GM13977 (cell line): ENCODE measurements at places on chromosomes 16 and 17.

- no peak for DNase-seq
Measured at GRCh38 chr17:2090210-2090641, 35.3 kb downstream of the HIC1 start.

GRCh38 chr17:27596096-27596495 lies 34.9 kb upstream of the LGALS9 start:
- no peak for DNase-seq

GRCh38 chr16:88809676-88810165 lies 2.0 kb downstream of the APRT start:
- DNase-seq, result no peak

- no peak for DNase-seq
Measured at GRCh38 chr16:77437859-77438258, 3.0 kb upstream of the ADAMTS18 start.

DNA sequence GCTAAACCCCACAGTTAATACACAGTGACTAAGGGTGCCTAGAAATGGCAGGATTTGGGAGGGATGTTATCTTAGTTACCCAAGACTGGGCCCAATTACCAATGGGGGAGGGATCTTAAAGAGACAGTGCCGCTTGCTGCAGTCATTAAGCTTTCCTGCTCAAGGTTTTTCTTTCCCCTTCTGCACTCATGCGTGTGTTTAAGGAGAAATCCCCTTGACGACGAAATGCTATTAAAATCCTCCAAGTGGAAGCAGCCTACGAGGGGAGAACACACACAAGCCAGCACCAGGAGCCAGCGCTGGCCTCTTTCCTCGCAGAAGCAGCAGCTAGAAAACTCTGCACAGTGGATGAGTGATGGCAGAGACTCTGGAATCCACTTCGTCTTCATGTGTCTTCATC lies 22.0 kb downstream of the SALL1 start:
- no peak for DNase-seq

DNA sequence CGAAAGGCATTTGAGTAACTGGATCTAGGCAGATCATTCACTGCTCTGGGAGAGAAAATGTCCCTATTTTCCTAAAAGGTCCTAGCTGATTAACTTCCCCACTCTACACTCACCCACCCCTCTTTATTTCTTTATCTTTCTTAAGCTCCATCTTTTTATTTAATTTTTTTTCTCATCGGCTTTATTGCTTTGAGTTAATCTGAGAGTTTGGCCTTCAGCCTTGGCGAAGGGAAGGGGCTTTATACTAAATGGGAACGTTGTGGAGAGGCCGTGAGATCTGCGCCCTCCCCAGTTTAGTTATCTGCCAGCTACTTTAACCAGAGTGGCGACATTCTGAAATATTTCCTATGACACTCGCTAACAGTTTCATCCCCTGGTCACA lies 882 bp upstream of the TOX3 start:
- no peak for DNase-seq

GRCh38 chr17:28626818-28627217 lies 12.8 kb upstream of the RSKR start:
- DNase-seq, result no peak

GRCh38 chr17:12089809-12090384 lies 69.2 kb downstream of the MAP2K4 start:
- no peak for DNase-seq

DNA sequence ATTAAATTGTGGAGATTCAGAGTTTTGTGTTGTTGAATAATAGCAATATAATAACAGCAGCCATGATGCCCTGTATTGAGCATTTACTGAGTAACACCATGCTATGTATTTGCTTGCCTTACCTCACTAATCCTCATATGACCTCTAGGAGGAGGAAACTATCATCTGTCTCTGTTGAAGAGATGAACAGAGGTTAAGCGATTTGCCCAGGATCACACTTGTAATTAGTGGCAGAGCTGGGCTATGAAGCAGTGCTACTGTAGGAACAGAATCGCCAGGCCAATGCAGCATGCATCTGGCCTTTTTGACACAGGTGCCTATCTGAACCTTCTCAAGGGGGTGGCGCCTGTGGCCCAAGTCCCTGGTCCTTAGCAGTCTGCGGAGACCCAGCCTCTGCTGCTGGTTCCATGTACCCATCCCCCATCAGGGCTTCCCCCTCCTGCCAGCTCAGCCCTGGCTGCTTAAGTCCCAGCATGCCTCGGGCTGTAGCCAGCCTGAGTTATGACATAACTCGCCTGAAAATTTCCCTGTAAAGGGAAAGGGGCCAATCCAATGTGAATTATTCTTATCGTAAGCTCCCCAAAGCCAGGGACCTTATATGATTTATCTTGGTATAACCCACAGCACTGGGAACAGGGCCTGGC lies 50.4 kb upstream of the HS3ST2 start:
- no peak for DNase-seq

- no peak for DNase-seq
Measured at GRCh38 chr17:51820766-51821165, 337.7 kb downstream of the CA10 start.

DNA sequence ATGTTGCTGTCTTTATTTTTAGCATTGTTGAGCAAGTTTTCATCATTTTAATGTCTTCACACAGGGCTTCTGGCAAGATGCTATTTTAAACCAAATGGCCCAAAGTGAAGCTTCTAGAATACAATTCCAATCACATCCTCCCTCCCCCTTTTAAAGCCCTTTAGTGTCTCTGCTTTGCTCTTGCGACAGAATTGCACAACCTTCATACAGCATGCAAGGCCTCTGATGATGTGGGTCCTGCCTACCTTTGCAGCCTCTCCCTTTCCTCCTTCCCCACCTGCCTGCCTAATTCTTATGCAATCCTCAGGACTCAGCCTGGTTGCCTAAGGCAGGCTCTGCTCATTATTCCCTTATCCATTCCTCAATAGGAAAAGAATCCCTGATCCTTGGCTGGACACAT lies 381.7 kb downstream of the SLC39A11 start:
- no peak for DNase-seq

- no peak for DNase-seq
Measured at GRCh38 chr17:46984341-46984740, 5.3 kb upstream of the RPRML start.

DNA sequence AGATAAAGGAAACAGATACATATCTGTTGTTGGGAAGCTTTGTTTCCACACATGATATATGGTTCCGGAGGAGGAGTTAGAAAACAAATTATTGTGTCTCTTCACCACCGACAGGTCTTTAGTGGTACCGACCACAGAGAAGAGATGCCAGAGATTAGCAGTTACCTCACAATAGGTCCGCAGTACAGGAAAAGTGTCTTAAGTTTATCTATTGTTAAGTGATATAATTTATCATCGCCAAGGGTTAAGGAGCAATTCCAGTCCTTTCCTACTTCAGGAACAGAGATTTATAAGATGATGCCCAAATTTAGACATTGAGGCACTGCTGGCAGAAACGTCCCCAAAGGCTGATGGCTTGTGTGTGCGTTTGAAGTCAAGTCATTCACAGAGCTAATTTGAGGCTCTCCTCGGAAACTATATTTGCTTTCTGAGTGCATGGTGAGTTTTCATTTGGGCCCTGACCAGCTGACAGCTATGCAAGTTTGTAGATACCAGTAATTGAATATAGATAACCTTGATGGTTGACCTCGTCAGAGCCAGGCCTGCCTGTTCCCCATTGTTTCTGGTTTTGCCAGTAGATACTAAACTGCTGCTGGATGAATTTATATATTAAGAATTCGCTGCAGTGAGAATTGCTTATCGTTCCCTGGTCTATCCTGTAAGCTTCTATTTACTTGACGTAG lies 196.4 kb upstream of the IRX3 start:
- DNase-seq, result no peak

DNA sequence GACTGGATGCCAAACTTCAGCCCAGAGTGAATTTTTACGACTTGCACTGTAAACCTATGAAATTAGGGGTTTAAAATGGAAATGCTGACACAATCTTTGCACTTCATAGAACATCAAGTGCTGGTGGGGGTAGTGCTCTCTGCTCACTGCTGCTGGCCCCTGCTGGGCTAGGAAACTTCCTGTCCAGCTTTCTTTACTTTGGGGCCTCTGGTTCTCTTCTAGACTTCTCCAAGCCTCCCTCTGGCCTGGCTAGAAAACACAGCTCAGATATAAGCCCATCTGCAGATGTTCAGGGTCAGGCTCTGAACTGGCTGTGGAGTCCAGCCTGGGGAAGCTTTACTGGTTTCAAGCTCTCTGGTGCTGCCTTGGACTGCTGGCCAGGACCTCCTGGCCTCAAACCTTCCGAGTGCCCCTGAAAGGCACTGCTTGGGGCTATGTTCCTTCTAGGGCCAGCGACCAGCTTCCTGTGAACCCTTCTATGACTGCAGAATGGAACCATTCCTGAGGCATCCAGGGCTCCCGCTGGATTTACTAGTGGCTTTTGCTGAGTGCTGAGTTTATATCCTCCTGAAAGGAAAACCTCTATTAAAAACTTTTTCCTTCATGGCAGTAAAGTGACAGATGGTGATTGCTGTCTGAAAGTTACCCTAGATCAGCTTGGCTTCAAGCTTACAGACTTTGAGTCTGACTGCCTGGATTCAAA lies 59.4 kb downstream of the TBX4 start:
- DNase-seq, result no peak

GRCh38 chr16:81713295-81713772 lies 65.8 kb upstream of the PLCG2 start:
- DNase-seq, result no peak

DNA sequence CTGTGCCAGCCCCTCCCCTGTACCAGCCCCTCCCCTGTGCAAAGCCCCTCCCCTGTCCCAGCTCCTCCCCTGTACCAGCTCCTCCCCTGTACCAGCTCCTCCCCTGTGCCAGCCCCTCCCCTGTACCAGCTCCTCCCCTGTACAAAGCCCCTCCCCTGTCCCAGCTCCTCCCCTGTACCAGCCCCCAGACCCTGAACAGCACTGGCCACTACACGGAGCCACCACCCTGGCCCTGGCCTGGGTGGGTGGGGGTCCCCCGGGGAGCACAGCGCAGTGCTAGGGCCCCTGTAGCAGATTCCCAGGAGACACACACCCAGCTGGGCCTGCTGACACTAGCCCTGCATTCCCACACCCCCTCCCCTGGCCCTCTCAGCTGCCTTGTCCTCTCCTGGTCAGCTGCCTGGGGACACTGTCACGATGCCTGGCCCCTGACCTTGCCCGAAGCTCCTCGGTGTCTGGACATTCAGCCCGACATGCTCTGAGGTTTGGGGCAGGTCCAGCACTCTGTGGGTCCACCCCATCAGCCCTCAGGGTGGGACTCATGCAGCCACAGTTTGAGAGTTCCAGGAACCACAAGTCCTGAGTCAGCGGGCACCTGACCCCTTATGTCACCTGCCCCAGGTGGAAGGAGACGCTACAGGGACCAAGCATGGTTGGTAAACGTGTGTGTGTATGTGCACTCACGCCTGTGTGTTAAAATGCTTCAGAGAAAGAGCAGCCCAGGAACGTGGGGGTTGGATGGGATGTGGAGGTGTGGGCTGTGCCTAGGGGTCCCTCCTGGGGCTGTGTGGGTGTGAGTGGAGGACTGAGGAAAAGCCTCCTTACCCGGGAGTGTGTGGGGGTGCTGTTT lies 114.2 kb downstream of the METRNL start:
- DNase-seq, result no peak

DNA sequence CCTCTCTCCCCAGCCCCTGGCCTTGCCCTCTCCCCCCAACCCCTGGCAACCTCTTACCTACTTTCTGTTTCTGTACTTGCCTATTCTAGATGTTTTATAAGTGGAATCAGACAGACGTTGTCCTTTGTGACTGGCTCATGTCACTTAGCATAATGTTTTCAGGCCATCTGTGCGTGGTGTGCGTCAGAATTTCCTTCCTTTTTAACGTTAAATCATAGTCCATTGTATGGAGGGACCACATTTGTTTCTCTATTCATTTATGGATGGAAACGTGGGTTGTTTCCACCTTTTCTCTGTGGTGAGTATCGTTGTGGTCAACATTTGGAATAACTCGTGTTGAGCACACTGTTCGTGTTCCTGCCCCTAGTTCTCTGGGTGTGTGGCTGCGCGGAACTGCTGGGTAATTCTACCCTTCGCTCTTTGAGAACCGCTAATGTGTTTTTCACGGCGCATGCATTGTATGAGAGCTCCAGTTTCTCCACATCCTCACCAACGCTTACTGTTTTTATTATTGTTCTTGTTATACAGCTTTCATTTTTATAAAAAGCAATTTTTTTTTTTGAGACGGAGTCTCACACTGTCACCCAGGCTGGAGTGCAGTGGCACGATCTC lies 26.3 kb downstream of the ACTG1 start:
- DNase-seq, result no peak

DNA sequence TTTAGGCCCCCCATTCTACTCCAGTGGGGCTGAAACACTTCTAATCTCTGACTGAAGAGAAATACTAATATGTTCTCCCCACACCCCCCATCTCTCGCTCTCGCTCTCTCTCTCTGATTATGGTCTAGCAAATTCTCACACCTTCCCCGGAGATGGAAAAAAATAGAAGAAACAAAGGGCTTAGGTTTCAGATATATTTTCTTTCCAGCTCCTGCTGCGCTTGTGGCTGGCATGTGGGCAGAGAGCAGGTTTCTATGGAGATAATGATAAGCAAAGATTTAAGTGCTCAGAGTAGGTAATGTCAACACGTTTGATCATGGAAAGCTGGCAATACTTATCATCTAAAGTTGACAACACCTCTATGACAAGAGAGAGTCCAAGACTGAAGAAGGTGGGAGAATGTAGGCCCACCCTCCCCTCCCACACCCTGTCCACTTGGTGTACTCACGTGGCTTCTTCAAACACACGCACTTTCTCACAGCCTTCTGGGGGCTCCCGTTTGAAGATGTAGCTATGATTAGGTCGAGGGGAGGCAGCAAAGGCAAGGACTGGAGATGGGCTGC lies 8.0 kb upstream of the SLC35B1 start:
- no peak for DNase-seq

GRCh38 chr16:55055262-55055661 lies 124.6 kb downstream of the IRX5 start:
- no peak for DNase-seq

- no peak for DNase-seq
Measured at GRCh38 chr17:40364121-40364861, at the start of gene GJD3. GJD3 (minus strand) TSS chr17:40364737; CDS start chr17:40363815, 922 bp downstream.

DNA sequence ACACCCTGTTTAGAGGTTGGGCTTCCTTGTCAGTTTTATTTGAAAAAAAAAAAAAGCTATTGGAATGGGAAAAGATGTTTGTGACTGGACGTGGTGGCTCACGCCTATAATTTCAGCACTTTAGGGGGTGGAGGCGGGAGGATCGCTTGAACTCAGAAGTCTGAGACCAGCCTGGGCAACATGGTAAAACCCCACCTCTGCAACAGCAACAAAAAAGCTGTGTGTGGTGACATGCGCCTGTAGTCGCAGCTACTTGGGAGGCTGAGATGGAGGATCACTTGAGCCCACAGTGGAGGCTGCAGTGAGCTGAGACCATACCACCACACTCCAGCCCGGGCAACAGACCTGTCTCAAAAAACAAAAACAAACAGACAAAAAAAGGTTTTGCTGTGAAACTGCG lies 66.1 kb upstream of the SIAH1 start:
- DNase-seq, result no peak

DNA sequence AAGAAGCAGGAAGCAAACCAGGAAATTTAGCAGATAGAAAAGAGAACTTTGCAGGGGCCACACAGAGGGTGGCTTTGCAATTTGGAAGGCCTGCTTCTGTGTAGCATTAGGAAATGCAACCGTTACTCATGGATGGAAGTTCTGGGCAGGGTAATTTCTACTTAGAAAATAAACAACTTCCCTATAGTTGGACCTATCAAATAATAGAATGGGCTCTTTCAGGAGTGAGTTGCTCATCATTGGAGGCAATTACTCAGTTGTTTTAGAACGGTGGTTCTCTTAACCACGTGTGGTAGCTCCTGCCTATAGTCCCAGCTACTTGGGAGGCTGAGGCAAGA lies 25.8 kb upstream of the HS3ST2 start:
- no peak for DNase-seq
